Activated effector memory CD4-positive, alpha-beta T cell treated with anti-CD3 and anti-CD28 coated beads, Interleukin-2, amount 50 U/mL, for 16 hours (primary cell): ENCODE measurements at places on chromosomes 1 and 21.

- DNase-seq = peak; percentile 67
Measured at GRCh38 chr1:202958544-202959275, 598 bp upstream of the ADIPOR1 start.

GRCh38 chr1:69613414-69613813 lies 45.7 kb downstream of the LRRC7 start:
- no peak for DNase-seq

DNA sequence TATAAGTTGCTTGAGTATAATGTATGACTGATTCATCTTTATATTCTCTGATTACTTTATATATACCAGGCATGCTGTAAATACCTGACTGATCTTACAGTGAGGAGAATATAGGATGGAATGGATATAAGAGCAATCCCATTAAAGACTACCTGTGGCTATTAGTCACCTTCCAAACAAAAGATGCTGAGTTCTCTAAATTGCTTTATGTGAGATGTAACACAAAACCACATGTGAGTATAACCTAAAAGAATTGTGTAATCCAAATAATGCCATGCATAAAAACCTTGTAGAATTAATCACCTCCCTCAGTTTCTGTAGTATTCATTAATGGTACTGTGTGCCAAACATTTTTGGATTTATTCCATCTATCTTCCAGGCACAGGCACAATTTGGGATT lies 134.6 kb upstream of the LRRC7 start:
- no peak for DNase-seq

DNA sequence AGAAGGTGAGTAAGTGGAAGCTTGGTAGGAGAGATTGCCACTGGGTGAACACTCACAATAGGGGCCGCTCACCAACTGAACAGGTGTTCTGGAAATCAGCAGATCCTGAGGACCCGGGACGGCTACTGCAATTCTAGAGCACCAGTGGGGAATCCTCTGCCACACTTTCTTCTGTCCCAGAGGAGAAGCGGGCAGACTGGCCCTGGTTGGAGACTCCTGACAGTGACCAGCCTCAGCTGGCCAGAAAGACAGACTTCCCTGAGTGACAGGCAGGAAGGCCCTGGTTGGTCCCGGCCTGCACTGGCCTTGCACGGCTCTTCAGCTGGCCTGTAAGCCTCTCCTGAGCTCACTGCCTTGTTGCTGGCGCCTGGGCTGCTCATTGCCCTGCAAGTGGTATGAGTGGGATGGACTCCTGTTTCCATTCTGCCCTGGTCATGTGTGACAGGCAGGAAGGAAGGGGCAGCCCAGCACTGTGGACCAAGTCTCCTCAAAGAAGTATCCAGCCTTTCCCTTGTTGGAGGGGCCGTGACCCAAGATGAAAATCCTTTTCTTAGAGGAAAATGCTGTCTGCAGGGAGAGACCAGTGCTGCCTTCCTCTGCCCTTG lies 34.5 kb downstream of the MAN1C1 start:
- no peak for DNase-seq

- no peak for DNase-seq
Measured at GRCh38 chr1:24544239-24544638, 11.6 kb upstream of the NCMAP start.

GRCh38 chr1:56821462-56821797 lies 2.2 kb upstream of the FYB2 start:
- DNase-seq = no peak

GRCh38 chr21:29647353-29647781 lies 292.4 kb downstream of the GRIK1 start:
- DNase-seq = no peak

- DNase-seq = peak; percentile 93
Measured at GRCh38 chr21:44510508-44511218, 29.3 kb downstream of the KRTAP10-1 start.

DNA sequence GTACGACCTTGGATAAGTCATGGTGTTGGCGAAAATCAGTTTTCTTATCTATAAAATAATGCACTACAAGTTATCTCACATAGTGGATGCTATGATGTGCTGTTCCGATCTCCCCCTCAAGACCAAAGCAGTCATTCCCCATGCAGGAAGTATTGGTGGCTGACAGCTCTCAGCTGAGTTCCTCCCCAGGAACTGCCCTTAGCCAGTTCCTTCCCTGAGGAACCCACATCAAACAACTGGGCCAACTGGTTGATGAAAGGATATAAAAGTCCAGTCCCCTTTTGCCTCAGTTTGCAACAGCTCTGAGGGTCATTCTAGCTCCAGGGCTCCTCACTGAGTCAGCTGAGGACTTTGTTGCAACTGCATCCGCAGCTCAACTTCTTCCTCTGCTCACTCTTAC lies 16.1 kb upstream of the SLAMF1 start:
- DNase-seq = no peak

- DNase-seq = no peak
Measured at GRCh38 chr1:83905315-83905907, 93.5 kb downstream of the TTLL7 start.

DNA sequence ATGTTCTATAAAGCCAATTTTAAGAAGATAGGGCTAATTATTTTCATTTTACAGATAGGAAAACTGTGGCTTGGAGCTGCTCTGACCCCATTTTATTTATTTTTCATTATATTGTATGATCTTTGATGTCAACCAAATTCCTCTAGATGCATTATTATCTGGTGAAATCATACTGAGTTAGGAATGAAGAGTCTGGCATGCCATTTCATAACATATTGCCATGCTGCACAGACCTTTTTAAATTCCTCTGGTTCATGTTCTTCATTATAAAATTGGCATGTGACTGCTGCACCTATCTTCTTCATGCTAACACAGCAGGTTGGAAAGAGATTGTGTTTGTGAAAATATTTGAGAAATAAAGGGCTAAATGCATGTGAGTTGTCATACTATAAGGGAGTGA lies 12.7 kb downstream of the PRRX1 start:
- DNase-seq = no peak

DNA sequence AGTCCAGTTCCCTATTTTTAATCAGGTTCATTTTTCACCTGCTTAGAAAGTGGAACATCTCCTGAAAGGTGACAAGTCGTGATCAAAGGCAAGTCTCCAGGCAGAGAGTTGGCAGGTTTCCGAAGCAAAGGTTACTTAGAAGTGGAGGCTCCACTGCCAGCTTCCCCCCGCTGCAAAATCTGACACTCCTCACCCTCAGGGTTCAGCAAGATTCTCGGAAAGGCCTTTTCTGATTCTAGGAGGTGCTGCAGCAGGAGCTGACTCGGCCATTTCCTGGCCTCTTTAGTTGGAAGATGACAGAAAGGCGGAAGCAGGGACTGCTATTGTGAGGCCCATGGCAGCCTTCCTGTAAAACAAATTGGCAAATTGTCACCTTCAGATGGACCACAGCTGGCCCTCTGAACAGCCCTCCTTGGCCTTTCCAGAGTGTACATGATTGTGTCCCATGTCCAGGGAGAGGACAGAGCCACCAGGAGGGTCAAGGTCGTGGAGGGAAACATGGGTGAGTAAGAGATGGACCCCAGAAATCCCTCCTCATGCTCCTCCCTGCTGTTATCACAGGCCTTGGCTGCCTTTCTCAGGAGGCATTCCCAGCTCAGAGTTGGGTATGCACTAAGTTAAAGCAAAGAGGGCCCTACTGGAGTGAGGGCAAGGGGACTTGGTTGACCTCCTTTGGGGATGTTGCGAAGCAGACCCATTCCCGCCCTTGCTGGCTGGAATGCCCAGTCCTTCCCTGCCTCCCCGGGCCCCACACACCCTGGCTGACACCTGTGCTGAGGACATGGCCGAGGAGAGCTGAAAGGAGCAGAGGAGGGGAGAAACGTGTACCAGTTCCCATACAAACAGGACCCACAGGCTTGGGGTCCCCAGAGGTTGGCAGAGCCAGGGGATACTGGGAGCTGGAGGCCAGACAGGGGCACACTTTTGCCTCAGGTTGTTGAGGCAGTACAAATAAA lies 115.5 kb upstream of the IRF2BP2 start:
- DNase-seq = peak; percentile 81

- no peak for DNase-seq
Measured at GRCh38 chr1:223444411-223444810, 51.2 kb downstream of the CCDC185 start.

GRCh38 chr1:210857705-210858104 lies 276.2 kb downstream of the KCNH1 start:
- DNase-seq = no peak

DNA sequence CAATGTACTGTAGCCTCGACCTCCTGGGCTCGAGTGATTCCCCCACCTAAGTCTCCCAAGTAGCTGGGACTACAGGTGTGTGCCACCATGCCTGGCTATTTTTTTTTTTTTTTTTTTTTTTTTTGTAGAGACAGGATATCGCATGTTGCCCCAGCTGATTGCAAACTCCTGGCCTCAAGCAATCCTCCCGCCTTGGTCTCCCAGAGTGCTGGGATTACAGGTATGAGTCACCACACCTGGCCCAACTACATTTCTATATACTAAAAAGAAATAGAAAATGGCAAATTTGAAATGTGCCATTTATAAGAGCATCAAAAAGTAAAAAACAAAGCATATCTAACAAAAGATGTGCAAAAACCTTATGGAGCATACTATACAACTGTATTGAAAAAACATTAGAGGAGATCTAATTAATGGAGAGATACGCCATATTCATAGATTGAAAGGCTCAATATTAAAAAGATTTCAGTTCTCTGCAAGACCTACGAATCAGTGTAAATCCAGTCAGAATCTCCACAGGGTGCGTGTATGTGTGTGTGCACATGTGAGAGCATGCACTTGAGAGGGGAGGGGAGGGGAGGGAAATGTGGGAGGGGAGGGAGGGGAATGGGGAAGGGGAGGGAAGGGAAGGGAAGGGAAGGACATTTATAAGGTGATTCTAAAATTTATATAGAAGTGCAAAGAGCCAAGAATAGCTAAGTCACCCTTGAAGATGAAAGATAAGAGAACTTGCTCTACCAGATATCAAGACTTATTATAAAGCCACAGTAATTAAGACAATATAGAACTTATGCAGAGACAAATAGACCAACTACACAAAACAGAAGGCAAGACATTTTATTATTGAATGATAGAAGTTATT lies 15.5 kb upstream of the PADI4 start:
- no peak for DNase-seq
